ENCODE measurements at places on chromosomes 12 and 14.

GRCh38 chr14:51931308-51931707 lies 58.0 kb upstream of the RTRAF start:
- DNase-seq, result no peak

DNA sequence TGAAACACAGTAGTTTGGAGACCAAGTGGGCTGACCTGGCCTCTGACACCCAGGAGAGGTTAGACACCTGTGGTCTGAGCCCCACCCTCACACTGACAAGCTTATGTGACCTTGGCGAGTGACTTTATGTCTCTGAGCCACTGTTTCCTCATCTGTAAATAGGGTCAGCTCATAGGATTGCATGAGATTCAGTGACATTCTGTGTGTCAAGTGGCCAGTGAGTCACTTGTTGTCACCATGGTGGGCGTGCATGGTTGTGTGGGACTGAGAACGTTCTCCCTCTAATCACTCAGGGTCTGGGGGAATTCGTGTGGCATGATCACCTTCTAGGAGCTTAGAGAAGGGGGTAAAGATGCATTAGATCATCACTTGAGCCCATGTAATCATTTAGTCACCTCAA lies 146.4 kb downstream of the PHETA1 start:
- DNase-seq, result no peak

GRCh38 chr12:62720661-62721330 lies 214.2 kb downstream of the PPM1H start:
- no peak for DNase-seq

DNA sequence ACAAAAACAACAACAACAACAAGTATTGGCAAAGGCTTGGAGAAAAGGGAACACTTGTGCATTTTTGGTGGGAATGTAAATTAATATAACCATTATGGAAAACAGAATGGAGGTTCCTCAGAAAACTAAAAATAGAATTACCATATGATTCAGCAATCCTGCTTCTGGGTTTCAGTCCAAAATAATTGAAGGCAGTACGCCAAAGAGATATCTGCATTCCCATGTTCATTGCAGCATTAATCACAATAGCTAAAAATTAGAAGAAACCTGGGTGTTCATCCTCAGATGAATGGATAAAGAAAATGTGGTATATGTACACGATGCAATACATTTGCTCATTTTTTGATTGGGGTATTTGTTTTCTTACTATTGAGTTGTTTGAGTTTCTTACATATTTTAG lies 813.0 kb downstream of the NRXN3 start:
- DNase-seq, result no peak

- no peak for DNase-seq
Observed at GRCh38 chr12:62130402-62130801, 129.8 kb upstream of the USP15 start.

- DNase-seq, result no peak
Observed at GRCh38 chr12:113058553-113058952, 2.0 kb downstream of the DTX1 start.

DNA sequence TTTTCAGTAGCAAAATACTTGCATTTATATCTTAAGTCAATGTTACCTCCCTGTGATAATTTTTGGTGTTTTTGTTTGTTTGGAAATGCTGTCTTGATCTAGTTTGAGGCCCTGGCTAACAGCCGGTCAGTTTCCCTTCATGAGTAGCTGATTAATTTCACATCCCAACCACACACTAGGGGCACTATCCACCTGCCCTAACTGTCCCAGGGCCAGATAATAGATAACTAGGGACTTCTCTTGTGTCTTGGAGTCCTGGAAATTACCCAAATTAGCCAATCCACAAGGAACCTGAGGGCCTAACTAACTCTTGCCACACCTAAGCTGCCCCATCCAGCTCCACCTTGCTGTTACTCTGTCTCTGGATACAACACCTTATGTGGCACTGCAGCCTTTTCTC lies 399.9 kb downstream of the FOXG1 start:
- DNase-seq, result no peak

DNA sequence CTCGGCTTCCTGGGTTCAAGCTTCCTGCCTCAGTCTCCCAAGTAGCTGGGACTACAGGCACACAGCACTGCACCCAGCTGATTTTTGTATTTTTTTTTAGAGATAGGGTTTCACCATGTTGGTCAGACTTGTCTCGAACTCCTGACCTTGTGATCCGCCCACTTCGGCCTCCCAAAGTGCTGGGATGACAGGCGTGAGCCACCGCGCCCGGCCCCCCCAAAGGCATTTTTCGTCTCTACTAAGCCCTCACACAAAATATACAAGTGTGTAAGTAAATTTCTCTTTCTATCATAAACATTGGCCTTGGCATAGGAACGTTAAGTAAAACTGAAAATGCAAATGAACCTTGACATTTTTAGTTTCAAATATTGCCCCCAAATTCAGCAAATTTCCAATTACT lies 2.1 kb downstream of the ACAD10 start:
- DNase-seq, result no peak

DNA sequence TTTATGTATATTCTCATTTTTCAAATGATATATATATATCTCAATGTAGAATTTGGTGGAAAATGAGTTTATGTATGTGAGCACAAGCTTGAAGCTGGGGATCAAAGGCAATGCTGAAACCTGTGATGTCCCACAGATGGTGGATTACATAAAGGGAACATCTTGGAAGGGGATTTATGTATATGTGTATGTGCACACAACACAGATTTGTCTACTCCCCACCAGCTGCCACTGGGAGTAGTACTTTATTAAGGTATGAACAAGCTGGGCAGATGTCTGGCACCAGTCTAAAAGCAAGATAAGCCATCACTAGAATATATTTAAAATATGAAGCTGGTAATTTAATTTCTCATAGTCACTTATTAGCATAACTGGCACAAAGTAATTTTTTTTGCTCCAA lies 895.6 kb downstream of the SLC6A15 start:
- no peak for DNase-seq

DNA sequence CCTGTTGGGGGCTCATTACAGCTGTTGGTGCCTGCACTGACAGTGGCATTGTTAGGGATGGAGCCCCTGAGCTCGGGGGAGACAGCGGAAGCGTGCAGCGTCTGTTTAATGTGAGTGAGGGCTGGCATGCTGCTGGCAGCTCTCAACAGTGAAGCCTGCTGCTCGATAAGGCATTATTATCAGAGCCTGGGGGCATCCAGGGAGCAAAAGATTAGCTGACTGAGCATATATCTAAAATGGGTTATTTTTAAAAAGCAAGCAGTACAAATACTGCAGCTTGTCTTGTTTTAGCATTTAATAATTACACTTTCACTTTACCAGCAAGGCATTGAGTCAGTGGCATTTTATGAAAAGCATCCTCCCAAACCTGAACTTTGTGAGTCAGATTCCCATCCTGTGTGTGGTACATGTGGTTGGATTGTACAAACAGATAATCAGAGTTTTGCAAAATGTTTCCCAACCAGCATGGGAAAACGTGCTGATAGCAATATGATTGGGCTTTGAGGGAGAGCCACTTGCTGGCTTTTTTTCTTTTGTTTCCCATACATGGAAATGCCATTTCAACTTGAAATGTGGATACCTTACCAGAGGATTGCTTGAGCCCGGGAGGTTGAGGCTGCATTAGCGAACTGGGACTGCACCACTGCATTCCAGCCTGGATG lies 150.8 kb downstream of the PRKCH start:
- DNase-seq, result peak; percentile 100

DNA sequence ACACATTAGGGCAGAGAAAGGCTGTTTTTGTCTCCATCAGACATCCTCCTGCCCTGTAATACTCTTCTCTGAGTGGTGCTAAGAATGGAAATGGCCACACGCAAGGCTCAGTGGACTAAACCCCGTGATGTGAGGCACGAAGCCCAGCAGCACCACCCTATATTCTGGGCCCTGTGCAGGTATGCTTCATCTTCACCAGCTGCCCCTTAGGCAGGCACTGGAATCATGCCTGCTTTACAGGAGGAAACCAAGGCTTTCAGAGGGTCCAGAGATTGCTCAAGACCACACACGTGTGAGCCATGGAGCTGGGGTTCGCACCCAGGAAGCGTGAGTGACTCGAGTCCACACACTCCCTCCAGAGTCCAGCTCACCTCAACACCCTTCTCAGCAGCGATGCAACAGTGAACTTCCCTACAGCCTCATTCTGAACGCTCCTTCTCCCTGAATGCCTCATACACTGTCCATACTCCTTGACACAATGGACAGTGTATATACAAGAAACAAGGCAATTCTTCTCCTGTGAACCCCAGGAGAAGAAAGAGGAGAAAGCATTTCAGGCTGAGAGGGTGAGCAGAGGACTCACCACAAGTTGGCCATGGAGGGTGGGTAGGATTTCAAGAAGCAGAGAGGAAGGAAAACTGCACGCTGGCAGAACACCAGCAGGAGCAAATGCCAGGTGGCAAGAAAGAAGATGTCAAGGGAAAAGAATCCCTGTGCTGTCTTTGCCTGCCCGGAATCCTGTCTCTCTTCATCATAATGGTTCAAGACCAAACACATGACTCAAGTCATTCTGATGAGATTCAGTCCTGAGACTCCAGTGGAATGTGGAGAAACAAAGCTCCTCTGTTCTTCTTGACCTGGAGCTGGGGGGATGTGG lies 39.1 kb downstream of the NT5DC3 start:
- DNase-seq, result peak; percentile 36

GRCh38 chr12:34377243-34378035 lies 355.1 kb downstream of the ALG10 start:
- DNase-seq, result no peak

DNA sequence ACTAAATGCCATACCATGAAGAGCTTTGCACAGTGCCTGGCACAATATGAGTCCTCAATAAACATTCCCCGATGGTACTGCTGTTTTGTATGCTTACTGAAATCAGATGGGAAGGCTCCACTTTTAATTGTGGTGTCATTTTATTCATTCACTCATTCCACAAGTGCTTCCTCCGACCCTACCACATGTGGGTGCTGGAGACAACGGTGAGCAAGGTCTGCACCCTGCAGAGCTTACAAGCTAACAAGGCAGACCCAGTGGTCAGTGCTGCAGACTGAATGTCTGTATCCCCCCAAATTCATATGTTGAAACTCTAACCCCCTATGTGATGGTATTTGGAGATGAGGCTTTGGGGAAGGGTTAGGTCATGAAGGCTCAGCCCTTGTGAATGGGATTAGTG lies 48.3 kb downstream of the RFX4 start:
- DNase-seq, result no peak

GRCh38 chr14:80212023-80212397 lies 706 bp upstream of the DIO2 start:
- DNase-seq, result peak; percentile 82

GRCh38 chr12:109255377-109255776 lies 53.7 kb downstream of the FOXN4 start:
- peak; percentile 14 for DNase-seq

- no peak for DNase-seq
Observed at GRCh38 chr12:114685869-114686268, 1.9 kb upstream of the TBX3 start.

- DNase-seq, result no peak
Observed at GRCh38 chr14:43640718-43641267, 866.3 kb downstream of the FSCB start.

GRCh38 chr12:42124764-42125387 lies 19.8 kb downstream of the GXYLT1 start:
- no peak for DNase-seq

DNA sequence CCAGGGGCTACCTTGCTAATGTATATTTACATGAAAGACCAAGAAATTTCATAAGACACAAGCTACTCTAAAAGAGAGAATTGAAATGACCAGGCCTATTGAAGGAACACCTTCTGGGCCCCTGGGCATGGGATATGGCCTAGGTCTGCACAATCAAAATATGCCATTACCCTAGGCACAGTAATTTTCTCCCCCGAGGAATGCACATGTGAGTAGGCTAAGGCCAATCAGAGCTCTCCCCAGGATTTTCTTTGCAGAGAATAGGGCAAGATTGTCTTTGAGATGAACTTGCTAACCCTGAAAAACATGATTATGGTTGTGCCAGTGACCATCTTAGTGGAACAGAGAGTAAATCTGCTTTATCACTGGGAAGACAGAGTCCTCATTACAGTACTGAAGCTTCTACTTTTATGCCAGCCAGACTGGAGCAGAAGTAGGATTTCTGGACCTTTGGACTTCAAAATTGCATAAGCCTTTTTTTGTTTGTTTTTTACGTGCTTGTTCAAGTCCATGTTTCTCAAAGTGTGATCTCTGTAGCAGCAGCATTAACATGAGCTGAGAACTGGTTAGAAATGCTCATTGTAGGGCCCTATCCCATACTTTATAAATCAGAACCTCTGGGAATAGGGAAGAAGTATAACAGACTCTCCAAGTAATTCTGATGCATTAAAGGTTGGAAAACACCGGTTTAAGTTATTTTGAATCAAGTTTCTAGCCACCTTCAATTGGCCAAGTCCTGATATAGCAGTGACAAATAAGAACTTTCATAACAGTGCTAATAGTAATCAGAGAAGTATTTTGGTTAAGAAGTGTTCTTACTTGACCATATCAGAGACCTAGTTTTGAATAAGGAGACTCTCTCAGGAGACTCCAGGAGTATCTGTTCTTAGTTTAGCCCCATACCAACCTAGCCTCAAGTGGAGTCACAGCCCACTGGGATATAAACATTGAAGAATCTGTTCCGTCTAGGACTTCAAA lies 112.9 kb downstream of the LMO3 start:
- no peak for DNase-seq
